Cerebellar cortex (tissue), 1 donor: ENCODE measurements at places on chromosomes 6 and 20.

GRCh38 chr20:52895235-52895634, 76.9 kb upstream of the TSHZ2 start:
- no peak for DNase-seq

- DNase-seq = no peak
These were observed 17.4 kb downstream of the HECA start for GRCh38 chr6:139152088-139152891.

- no peak for DNase-seq
These were observed at the start of gene SPATA25 for GRCh38 chr20:45887346-45887715. Gene SPATA25 (minus strand): TSS chr20:45887622. CDS start chr20:45887590, 32 bp downstream.

- no peak for DNase-seq
These were observed 719.4 kb downstream of the EPM2A start for GRCh38 chr6:145015739-145016558.

- DNase-seq = no peak
These were observed 55.6 kb upstream of the ZMYND8 start for GRCh38 chr20:47412083-47412482.

DNA sequence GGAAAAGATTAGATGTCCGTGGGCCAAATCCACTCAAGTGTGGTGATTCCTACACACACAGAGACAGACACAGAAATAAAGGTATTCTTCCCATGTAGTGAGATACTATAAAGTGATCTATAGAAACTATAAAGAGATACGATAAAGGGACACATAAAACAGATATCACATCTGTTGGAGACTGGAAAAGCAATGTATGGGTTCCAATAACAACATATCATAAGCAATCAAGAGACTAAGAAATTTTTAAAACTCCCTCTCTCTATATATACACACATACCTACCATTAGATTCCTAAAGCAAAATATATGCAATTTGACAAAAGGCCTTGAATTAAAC, 5.2 kb downstream of the PPP1R10 start:
- no peak for DNase-seq

DNA sequence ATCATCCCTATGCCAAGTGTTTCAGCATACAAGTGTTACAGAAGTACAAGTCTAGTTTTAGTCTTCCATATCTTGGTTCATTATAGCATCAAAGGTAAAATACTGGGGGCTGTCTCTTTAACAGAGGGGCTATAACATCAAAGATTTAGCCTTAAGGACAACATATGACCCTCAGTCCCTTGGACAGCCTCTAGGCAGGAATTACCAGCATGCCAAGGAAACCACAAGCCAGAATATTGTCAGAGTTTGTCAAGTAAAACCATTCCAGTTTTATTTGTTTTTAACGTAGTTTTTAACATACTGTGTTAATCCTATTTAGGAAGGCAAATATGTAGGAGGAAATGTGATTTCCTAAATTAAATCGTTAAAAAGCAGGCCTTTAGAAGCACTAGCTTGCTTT, 18.6 kb downstream of the ZKSCAN8 start:
- DNase-seq = no peak
